SJSA1 (cell line): ENCODE measurements at places on chromosomes 5 and 9.

- no peak for DNase-seq
These were observed 3.5 kb downstream of the NRARP start for GRCh38 chr9:137298401-137299202.

DNA sequence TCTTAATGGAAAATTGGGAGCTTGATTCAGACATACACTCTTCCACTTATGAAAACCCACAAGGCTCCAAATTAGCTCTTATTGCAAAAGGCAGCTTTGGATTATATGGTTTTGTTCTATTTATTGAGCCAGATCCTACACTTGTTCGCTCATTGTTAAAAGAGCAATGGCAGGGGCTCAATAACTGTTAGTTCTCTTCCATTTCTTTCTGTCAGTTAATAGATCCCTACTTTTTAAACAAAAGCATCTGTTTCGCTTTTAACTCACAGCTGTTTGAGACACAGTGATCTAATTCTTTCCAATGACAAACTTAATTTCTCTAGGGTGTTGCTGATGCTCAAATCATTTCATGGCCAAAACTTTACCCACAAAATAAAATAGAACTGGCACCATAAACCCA is 11.7 kb downstream of the C5 start:
- no peak for DNase-seq

DNA sequence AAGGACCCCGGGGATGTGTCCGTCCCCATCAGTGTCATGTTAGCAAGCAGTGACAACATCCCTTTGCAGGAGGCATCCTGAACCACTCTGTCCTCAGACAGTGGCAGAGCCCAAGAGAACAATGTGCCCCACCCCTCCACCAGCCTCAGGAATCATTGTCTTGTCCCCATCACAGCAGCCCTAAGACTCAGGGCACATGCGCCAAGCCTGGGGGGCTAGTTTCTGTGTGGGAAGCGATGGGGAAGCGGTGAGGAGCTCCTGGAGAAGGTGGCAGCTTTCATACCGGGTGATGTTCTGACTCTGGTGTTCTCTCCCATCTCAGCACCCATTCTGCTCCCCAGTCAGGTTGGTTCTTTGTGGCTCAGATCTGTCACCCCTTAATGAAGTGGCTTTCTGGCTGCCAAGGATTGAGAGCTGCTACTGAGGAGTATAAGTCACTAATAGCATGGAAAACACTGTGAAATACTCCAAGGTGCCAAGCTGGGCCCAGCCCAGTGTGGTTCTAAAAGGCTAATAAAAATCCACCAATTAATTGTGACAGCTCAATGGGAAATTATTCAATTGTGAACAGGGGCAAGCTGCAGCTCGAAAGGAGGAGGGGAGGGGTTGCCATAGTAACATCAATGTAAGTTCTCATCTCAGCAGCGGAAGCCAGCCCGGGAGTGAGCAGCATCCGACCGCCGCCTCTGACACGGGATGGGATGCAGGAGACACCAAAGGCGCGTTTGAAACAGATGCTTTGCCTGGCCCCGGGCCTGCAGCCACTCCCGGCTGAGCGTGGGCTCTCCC is 4.7 kb downstream of the QRFP start:
- DNase-seq = no peak

DNA sequence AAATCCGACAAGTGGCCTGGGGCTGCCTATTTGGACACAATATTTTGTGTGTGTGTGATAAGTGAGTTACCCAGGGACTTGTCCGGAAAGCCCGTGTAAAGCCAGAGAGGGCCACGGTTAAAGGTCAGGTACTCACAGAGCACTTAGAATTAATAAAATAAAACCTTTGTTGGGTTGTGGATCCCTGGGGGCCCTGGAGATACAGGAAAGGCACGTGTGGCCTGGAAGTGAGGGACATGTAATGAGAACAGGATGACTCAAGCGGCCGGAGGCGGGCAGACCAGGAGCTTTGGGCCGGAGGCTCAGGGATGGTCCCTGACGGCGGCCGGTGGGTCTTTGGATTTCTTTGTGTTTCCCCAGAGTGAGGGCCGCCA is 1.0 kb downstream of the DMRT2 start:
- no peak for DNase-seq

DNA sequence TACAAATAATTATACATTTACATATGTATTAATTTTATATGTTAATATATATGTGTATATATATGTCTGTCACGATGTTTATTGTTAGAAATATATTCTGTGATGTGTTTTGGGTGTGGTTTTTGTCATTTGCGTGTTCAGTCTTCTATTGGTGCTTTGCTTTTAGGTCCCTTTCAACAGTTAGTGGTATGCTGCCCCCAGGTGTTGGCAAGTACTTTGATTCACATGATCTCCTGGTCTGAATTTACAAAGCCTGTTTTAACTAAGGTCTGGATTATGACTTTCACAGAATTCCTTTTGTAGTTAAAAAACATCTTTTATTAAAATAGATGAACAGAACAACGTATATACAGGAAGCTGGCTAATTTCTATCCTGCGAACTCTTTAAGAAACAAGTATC is 271.5 kb downstream of the CCDC171 start:
- DNase-seq = no peak

DNA sequence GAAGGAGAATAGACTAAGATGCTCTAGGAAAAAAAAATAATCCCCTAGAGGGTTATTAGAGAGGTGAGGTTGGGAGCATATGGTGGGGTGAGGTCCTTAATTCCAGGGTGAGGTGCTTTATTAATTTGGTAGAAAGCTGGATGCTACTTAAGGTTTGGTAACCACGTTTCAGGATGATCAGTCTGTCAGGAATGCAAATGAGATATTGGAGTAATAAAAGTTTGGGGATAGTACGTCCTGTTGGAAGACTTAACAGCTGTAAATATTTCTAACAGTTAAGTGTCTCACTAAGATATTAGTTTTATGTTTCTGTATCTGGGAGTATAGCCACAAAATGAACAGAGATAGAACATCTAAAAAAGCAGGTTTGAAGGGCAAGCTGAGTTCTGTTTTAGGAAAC is 578.9 kb downstream of the CETN3 start:
- DNase-seq = no peak

- no peak for DNase-seq
These were observed 32.8 kb downstream of the PDGFRB start for GRCh38 chr5:150122536-150123481.
